IPS DF 19.7 (cell line): ENCODE measurements at places on chromosomes 13 and 19.

- DNase-seq = no peak
These were observed 4.9 kb downstream of the GSX1 start for GRCh38 chr13:27797228-27797624.

DNA sequence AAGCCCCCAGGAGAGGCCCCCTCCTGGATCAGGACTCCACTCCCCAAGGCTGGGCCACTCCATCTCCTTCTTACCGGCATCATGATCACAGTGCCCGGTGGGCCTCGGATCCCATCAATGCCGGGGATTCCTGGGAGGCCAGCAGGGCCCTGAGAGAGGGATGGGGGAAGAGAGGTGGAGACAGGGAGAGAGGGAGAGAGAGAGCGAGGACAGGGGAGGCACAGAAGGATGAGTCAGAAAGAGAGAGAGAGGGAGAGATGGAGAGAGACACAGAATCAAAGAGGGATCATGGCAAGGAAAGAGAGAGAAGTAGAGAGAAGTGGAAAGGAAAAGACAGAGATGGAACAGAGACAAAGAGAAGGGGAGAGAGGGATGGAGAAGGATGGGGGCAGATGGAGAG, 13.8 kb downstream of the COL5A3 start:
- DNase-seq = no peak

- no peak for DNase-seq
These were observed 9.9 kb upstream of the SELENOW start for GRCh38 chr19:47768604-47769003.

GRCh38 chr13:25186187-25186586, 14.1 kb upstream of the AMER2 start:
- DNase-seq = no peak

GRCh38 chr13:73984201-73984600, 150.0 kb downstream of the KLF12 start:
- no peak for DNase-seq

- no peak for DNase-seq
These were observed 375.9 kb downstream of the EFNB2 start for GRCh38 chr13:106159295-106160195.

GRCh38 chr13:82298106-82298505, 1584.2 kb downstream of the SLITRK1 start:
- no peak for DNase-seq

DNA sequence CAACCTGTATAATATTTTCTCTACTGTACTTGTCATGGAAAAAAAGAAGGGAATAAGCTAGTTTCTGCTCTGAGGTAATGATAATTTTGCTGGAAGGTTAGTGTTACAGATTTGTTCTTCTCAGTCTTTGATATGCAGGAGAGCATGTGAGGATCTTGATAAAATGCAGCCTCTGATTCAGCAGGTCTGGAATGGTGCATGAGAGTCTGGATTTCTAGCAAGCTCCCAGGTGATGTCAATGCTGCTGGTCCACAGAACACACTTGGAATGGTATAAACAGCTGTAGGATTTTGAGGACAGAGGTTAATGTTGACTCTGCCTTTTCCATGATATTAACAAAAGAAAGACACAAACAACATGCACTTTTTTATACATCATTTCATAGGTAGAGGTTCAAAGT, 173.6 kb downstream of the NDFIP2 start:
- DNase-seq = no peak

DNA sequence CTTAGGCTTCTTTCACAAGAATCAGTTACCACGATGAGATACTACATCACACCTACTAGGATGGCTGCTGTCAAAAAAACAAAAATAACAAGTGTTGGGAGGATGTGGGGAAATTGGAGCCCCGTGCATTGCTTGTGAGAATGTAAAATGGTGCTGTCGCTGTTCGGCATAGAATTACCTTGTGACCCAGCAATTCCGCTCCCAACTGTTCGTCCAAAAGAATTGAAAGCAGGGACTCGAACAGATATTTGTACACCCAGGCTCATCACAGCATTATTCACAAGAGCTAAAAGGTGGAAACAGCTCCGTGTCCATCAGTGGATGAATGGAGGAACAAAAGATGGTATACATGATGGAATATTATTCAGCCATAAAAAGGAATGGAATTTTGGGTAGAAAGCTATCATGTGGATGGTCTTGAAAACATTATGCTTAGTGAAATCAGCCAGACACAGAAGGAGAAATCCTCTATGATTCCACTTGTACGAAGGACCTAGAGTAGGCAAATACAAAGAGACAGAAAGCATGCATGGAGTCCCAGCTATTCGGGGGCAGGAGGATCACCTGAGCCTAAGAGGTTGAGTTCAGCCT, 23.4 kb downstream of the PAK4 start:
- DNase-seq = no peak

GRCh38 chr19:38190793-38191192, 33.2 kb downstream of the DPF1 start:
- no peak for DNase-seq

GRCh38 chr13:74218291-74218690, 84.1 kb upstream of the KLF12 start:
- DNase-seq = no peak

- no peak for DNase-seq
These were observed 10.5 kb upstream of the CBY2 start for GRCh38 chr13:45691667-45692066.

GRCh38 chr19:10984166-10984735, 23.4 kb downstream of the SMARCA4 start:
- no peak for DNase-seq

- DNase-seq = no peak
These were observed 192.4 kb downstream of the ZNF536 start for GRCh38 chr19:30564551-30565011.

- no peak for DNase-seq
These were observed 45.0 kb downstream of the ZNF85 start for GRCh38 chr19:20968092-20968491.

DNA sequence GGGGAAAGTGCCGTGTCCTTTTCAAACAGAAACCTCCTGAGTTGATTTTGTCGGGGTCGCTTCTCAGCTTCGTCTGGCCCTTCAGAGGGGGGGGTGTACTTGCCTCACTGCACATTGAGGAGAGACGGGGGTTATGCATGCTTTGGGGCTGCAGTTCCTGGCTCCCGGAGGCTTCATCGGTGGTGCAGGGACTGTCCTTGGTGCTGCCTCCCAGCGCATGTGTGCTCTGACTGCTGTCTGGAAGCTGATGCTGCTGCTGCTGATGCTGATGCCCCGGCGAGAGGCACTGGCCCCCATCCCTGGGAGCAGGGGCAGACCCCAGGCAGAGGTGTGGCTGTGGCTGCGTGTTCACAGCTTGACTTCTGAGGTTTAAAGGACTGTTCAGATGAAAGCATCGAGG, 91.0 kb downstream of the ARHGEF7 start:
- DNase-seq = no peak

- no peak for DNase-seq
These were observed 20.9 kb upstream of the SIGLEC11 start for GRCh38 chr19:49981603-49982593.
